Neural progenitor cell (in vitro differentiated cells): ENCODE measurements at places on chromosomes 3 and 15. TPM values are rescaled to one million over a fixed set of nuclear protein-coding genes. Genes with fewer than 3 reads are reported as not detected.

Gene CATSPER2
- 1.1 and 1.5 TPM in 2 replicates for total RNA-seq

Gene ADCY5
- total RNA-seq, result 1.0 and 1.6 TPM in 2 replicates

- H3K27ac ChIP-seq, result no peak overlapping the region
- H3K4me3 ChIP-seq, result no peak overlapping the region
- no peaks in the 10 kb centered on the region for H3K4me1 ChIP-seq
Measured at GRCh38 chr3:69906351-69906966, 93.1 kb upstream of the SAMMSON start.

GRCh38 chr3:197518881-197519421 lies 36.8 kb downstream of the BDH1 start:
- H3K4me1 ChIP-seq, result no peaks in the 10 kb centered on the region
- H3K4me3 ChIP-seq, result no peak overlapping the region
- H3K27ac ChIP-seq, result no peak overlapping the region
- H3K27me3 ChIP-seq, result no peaks in the 10 kb centered on the region
- H3K36me3 ChIP-seq, result no peaks in the 10 kb centered on the region

GRCh38 chr3:36297195-36297594 lies 83.1 kb upstream of the STAC start:
- H3K36me3 ChIP-seq, result no peaks in the 10 kb centered on the region
- H3K27ac ChIP-seq, result no peak overlapping the region
- H3K4me1 ChIP-seq, result no peaks in the 10 kb centered on the region
- H3K27me3 ChIP-seq, result no peaks in the 10 kb centered on the region
- no peak for DNase-seq
